HL-60 (cell line): ENCODE measurements at places on chromosomes 6 and 20.

- DNase-seq = no peak
Observed at GRCh38 chr6:28985462-28986164, 19.5 kb downstream of the ZNF311 start.

GRCh38 chr20:35240811-35241293 is 14.4 kb downstream of the MMP24 start:
- DNase-seq = no peak

GRCh38 chr6:143782481-143782880 is 60.7 kb upstream of the LTV1 start:
- no peak for DNase-seq

DNA sequence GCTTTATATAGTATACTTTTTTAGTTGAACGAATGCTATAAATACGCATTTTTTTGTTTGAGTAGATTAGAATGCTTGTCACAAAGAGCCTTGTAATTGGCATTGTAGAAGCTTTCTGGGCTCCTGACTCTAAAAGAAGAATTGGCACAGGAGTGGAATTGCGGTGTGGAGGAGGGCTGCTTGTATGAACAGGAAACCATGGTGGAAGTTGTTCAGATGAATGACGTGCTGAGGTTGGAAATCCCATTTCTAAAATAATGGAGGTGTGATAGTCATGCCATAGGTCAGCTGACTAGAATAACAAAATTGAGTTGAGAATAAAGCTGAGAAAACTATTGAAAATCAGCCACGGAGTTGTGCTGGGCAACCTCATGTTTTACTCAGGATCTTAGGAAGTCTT is 174.9 kb downstream of the QKI start:
- no peak for DNase-seq

DNA sequence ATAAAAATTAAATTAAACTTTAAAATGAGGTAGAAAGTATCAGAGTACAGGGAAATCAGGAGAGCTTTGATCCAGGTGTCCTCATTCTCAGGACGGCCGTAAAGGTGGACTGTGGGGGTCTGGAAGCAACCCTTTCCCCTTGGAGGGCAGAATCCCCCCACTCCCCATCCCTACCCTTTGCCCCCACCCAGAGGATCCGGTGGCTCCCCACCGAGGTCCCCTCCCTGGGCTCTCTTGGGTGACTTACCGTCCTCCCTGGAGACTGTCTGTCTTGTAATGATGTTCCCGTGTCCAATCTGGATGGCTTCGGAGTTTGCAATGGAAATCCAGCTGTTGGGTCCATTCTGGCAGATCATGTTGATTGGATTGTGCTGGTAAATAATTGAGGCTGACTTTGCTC is 7.3 kb downstream of the ZBP1 start:
- no peak for DNase-seq

DNA sequence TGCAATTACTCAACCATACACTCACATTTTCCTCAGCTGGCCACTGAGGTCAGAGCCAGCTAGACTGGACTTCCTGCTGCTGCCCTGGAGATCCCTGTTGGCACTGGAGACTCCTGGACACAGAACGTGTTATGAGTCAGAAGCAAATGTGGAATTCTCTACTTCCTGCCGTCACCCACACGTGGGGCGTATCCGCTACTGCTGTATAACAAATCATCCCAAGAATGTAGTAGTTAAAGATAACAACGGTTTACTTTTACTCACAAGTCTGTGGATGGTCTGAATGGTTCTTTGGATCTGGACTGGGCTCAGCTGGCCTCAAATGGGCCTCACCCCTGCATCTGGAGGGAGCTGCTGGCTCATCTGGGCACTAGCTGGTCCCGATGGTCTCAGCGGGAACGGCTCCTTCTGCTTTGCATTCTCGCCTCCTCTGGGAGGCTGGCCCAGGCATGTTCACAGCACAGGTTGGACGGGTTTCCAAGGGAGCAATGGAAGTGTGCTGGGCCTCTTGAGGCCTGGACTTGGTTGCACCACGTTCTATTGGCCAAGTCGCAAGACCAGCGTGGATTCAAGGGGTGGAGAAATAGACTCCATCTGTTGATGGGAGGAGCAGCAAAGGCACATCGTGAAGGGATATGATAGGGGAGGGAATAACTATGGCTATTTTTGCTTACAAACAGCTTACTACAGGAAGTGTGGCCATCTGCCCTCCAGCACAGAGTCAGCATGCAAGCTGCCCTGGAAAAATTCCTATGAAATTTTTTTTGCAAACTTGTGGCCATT is 118.5 kb downstream of the SNX5 start:
- DNase-seq = no peak

DNA sequence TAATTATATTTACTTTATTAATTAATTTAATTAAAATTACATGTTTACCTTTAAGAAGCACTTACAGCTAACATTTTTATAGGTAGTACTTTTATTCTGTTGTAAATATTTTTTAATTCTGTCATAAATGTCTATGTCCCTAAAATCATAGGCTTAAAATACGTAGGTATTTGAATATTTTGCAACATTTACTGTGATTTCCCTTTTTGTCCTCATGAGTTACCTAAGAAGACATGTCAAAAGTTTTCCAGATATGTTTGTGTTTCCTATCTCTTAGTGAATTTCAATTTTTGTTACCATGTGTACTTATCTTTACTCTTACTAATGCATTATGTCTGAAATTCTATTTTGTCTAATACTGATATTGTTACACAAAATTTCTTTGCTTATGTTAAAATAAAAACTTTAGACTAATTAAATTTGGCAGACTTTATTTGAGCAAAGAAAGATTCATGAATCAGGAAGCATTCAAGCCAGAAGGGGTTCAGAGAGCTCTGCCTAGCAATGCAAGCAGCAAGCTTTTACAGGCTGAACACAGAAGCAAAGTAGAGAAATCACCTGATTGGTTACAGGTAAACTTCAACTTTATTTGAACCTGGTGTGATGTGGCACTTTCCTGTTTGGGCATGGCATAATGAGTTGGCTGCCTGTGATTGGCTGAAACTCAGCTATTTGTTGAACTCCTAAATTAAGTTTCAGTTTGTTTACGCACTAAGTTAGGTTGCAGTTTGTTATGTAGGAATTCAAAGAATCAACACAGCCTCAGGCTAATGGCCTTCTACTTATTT is 123.2 kb upstream of the TMEM170B start:
- DNase-seq = no peak

GRCh38 chr6:44778513-44778912 is 391.0 kb downstream of the CDC5L start:
- DNase-seq = no peak

GRCh38 chr6:100504786-100505737 is 40.3 kb upstream of the SIM1 start:
- no peak for DNase-seq
